ENCODE measurements at places on chromosomes 6 and 20. TPM values are rescaled to one million over a fixed set of nuclear protein-coding genes. Genes with fewer than 3 reads are reported as not detected.

Gene SPATS1
- total RNA-seq = not detected

Gene TP53TG5
- not detected for total RNA-seq

Gene TMEM170B
- total RNA-seq = 3.6 TPM

Gene ZNF391
- total RNA-seq = 0.50 TPM

Gene PHACTR3
- total RNA-seq = 6.0 TPM

Gene LAMA2
- total RNA-seq = 1.2 TPM

Gene VGLL2
- total RNA-seq = not detected

Gene TRDN
- not detected for total RNA-seq

Gene TSBP1
- not detected for total RNA-seq

Gene C6orf141
- total RNA-seq = 55.0 TPM

Gene RNF39
- not detected for total RNA-seq

Gene ULBP2
- total RNA-seq = 4.7 TPM

Gene CST8
- not detected for total RNA-seq

Gene BMP6
- 330 TPM for total RNA-seq

Gene NFYA
- 29.5 TPM for total RNA-seq

Gene GRM4
- under 0.01 TPM for total RNA-seq

Gene CST2
- total RNA-seq = not detected

Gene OLIG3
- total RNA-seq = not detected

Gene CBLN4
- not detected for total RNA-seq

Gene MYCT1
- total RNA-seq = 82.4 TPM

Data from bladder microvascular endothelial cell (primary cell).